GM12891 (cell line): ENCODE measurements at places on chromosomes 11 and 22.

DNA sequence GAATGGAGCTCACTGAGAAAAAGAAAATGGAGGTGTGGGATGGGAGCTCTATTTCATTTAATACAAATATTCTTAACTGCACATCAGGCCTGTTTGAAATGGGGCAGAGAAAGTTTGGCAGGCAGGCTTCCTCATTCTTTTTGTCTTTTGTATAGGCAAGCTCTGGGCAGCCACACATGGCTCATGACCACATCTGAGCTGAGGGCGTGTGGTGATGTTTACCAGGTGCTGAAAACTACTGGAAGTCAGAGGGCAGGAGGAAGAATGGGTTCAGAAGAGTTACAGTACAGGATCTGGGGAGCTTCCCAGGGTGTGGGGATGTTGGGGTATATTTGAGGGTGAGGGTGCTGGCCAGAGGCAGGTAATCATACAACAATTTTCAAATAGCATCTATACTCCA is 66.3 kb upstream of the NAV2 start:
- no peak for DNase-seq

DNA sequence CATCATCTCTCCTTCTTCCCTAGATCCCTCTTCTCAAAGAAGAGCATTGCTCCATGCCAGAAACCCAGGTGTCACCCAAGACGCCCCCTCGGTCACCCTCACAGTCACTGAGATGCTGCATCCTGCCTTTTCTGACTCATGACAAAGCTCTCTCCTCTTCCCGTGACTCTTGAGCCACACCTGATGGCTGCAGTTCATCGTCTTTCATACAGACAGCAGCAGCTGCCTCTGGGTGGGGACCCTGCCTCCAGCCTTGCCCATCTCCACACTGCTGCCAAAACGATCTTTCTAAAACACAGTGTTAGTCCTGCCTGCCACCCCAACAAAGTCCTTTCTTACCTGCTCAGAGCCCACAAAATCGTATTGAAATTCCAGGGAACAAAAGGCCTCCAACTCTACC is 44.8 kb downstream of the BUD13 start:
- no peak for DNase-seq

DNA sequence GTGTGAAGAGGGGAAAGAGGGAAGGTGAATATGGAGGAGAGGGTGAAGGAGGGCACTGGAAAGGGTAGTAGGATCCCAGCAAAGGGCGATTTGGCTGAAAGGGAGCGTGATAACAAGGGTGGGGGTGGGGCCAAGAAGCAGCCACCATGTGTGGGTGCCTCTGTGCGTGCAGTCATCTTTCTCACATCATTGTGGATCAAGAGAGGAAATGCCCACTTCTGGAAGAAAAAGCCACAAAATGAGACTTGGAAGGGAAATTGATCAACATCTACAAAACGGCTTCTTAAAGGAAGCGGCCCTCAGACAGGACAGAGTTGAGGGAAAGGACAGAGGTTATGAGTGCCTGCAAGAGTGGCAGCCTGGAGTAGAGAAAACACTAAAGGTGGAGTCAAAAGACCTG is 1.2 kb upstream of the CXCR5 start:
- DNase-seq = no peak

GRCh38 chr22:44313385-44314006 is 745 bp upstream of the SHISAL1 start:
- DNase-seq = no peak

GRCh38 chr11:8039530-8040260 is 41.3 kb upstream of the TUB start:
- no peak for DNase-seq

- DNase-seq = no peak
Measured at GRCh38 chr11:115930886-115931547, 426.8 kb upstream of the CADM1 start.

GRCh38 chr11:46894961-46895360 is 23.4 kb downstream of the LRP4 start:
- DNase-seq = no peak

GRCh38 chr11:75792127-75792731 is 22.8 kb upstream of the UVRAG start:
- DNase-seq = no peak

DNA sequence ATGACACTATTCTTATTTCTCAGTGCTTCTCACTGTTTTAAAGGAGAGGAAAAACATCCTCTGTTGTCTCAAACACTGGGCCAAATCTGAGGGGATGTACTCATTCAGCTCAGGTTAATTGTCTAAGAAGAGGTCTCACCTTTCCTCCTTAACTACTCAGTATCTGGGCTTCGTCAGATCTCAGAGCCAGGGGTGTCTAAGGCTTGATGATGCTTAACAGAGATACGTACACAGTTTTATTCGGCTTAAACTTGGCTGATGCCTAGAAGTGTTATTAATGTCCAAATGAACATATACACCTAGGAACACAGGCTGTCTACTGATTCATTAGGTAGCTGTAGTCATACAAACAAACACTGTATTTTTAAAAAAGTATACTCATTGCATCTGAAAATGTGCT is 85.8 kb downstream of the UVRAG start:
- no peak for DNase-seq

DNA sequence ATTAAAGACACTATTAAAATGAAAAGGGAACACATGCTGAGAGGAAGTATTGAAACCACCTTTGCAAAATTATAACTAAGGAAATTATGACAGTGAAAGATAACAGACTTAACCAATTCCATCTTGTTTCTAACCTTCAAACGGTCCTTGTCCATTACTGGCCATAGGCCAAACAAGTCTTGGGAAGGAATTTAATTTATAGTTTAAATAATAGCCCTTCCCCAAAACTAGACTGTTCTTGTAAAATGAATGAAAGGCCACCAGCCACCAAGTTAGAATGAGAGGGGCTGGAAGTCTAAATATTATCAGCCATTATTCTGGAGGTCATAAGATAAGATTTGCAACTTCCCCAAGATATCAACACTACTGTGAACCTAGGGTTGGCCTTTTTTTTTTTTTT is 1.8 kb upstream of the TALDO1 start:
- DNase-seq = no peak
